ENCODE measurements at places on chromosomes 12 and 14.

GRCh38 chr12:96077081-96077480, 41.7 kb upstream of the LTA4H start:
- DNase-seq: no peak

DNA sequence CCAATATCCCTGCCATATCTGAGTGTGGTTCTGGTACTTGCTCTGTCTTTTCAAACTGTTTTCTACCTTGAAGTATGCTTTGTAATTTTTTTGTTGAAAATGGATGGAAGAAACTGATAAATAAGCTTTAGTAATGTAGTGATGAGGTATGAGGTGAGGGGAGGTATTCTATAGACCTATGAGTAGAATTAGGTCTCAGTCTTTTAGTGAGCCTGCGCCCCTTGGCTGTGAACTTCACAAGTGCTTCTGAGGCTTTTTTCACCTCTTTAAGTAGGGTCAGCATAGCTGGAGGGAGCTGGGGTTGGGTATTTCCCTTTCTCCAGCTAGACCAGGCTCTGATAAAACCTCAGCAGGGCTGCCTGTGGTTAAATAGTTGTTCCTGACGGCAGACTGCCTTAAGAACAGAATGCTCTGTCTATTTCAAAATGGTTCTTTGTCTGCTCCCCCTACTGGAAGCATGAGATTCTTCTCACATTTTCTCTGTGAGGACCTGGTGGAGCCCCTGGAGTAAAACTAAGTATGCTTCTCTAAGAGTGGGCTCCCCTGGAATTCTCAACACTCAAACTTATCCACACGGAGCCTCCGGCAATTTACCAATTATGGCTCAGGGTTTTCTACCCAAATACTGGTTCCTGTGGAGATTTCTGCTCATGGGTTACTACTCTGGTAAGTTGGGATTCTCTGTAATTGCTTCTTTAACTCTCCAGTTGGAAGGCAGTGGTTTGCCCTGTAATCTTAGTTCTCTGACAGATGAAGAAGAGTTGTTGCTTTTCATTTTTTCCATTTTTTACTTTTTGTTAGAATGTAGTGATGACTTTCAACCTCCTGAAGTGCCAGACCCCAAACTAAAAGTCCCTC, 13.1 kb downstream of the KRT5 start:
- DNase-seq: peak; percentile 62

DNA sequence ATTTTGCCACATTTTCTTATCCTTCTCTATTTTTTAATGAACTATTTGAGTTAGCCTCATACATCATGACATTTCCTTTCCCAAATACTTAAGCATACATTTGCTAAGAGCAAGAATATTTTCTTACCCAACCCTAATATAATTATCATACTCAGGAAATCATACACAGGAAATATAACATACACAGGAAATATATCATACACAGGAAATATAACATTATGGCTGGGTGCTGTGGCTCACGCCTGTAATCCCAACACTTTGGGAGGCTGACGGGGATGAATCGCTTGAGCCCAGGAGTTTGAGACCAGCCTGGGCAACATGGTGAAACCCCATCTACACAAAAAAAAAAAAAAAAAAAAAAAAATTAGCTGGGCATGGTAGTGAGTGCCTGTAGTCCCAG, 4.9 kb downstream of the NCKAP1L start:
- peak; percentile 77 for DNase-seq

GRCh38 chr14:81447021-81447764, 47.1 kb upstream of the STON2 start:
- DNase-seq: no peak

DNA sequence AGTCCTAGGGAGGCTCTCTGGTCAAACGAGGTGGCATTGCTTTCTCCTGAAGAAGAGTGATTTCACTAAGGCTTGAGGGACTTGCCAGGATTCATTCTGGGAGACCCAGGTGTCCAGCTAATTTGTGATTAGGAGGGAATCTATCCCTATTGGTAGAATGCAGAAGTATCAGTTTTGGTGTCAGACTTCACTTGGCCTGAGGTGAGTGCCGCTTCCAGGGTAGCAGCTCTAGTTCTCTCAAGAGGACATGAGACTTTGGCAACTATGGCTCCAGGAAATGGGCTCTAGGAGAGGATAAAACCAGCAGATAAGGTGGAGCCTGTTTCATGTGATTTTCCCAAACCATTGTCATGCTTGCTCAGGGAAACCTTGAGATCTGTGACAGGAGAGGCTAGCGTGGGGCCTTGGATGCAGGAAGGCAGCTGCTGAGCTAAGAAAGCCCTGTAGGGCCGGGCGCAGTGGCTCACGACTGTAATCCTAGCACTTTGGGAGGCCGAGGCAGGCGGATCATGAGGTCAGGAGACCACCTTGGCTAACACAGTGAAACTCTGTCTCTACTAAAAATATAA, 11.6 kb upstream of the TMEM117 start:
- DNase-seq: no peak

GRCh38 chr12:126903027-126903876, 1363.7 kb upstream of the TMEM132C start:
- no peak for DNase-seq

DNA sequence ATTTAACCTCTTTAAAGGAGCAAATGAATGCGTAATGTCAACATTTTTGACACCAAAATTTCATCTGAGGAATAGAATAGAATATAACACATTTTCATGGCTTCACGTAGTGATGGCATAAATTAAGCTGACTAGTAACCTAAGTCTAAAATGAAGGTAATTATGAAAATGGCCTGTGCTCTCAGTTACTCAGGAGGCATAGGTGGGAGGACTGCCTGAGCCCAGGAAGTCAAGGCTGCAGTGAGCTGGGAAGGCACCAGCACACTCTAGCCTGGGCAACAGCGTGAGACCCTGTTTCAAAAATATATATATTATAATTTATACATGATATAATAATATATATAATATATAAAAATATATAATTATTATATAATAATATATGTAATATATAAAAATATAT, 383.2 kb upstream of the ATP2B1 start:
- DNase-seq: no peak

GRCh38 chr14:94638961-94639817, 27.0 kb downstream of the SERPINA3 start:
- DNase-seq: no peak

DNA sequence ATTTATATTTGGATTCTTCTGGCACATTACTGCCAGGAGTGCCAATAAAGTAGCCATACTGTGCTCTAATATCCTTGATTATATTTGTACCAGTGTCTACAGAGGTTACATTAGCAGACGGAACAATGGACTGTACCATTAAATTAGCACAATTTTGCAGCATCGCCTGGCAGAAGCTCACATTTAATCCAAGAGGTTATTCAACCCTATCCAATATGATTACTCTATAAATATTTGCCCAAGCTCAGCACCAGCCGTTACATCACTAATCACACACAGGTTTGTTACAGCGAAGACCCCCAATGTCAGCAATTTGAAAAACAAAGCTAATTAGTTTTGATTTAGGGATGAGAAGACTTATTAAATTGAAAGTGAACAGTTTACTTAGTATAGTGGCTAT, 16.9 kb upstream of the MGST1 start:
- DNase-seq: no peak

- DNase-seq: peak; percentile 35
Measured at GRCh38 chr14:70807898-70808415, 1.4 kb downstream of the MAP3K9 start.

DNA sequence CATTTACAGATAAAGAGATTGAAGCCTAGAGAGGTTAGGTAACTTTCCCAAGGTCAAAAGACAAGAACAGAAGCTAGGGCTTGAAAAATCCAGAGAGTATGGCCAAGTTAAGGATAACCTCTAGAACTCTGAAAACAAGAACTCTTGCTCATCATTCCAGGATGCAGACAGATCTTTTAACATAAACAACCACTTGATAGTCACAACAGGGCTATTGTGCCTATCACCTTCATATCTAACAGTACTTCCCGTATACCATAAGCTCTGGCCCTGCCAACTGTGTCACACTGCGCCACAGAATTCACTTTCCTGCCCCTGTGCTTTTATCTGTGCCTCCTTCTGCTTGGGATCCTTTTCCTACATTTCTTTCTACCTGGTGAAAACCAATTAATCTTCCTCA, 18.2 kb downstream of the ERP29 start:
- DNase-seq: no peak

DNA sequence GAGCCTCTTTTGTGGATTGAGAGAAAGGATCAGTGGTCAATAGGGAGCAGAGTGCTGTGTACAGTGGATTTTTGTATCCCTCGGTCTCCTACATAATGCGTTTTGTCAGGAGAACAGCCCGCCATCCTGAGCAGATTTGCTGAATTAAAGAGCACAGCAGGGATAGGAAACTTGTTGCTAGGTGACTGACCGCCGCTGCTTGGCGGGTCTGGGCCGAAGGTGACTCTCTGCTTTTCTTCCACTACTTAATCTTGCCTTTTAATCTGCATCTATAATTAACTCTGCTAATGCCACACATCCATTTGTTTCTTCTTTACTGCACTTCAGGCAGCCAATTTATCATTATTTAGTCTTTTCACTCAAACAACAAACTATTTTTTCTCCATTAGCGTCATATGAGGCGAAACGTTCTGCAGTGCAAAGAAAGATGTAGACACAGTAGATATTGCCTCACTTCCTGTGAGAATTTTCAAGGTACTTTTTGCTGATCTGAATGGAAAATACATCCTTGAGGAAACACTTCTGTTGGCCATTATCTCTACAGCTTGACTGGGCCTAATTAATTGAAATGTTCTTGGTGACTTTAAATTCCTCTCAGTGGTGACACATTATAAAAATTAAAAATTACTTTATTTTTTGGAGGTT, 108.0 kb downstream of the PPM1A start:
- peak; percentile 38 for DNase-seq

DNA sequence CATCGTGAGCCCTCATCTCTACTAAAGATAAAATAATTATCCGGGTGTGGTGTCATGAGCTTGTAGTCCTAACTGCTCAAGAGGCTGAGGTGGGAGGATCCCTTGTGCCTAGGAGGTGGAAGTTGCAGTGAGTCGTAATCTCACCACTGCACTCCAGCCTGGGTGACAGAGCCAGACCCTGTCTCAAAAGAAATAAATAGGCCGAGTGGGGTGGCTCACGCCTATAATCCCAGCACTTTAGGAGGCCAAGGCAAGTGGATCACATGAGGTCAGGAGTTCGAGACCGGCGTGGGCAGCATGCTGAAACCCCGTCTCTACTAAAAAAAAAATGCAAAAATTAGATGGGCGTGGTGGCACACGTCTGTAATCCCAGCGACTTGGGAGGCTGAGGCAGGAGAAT, 70.9 kb downstream of the RESF1 start:
- no peak for DNase-seq

GRCh38 chr12:107311682-107312081, 218.3 kb upstream of the CRY1 start:
- no peak for DNase-seq

DNA sequence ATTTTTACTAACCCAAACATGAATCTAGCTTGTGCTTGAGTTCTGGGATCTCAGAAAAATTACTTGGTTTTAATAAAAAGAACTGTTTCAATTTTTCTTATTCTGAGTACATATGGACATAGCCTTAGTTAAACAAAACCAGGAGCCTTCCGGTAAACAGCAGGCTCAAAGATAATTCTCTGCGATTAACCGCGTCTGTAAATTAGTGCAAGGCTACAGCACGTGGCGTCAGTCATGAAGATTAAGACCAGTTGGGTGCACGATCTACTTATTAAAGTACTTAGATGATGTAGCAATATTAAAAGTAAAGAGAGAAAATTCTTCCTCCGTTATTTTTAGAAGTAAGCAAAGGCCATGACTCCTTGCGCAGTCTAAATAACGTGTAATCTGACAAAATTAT, 700 bp downstream of the KCNJ8 start:
- DNase-seq: no peak

- no peak for DNase-seq
Measured at GRCh38 chr14:38286452-38286851, 30.6 kb upstream of the CLEC14A start.

DNA sequence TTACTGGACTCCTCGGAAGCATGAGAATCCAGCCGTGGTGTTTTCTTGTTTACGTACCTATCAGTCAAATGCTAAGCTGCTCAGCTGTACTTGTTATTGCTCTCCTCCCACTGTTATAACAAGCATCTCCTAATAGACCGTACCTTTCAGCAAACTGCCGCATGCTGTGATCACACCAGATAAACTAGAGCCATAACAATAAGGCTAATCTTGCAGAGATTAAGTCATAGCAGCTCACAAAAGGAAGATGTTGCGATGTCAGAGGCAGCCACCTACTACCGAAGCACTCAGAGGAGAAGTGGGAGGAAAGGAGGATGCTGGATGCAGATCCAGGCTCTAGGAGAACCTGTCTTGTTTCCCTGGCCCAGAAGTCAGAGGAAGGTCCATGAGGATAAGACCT, 196.0 kb downstream of the GALC start:
- DNase-seq: no peak

GRCh38 chr12:25771041-25771440, 187.4 kb upstream of the RASSF8 start:
- DNase-seq: no peak

DNA sequence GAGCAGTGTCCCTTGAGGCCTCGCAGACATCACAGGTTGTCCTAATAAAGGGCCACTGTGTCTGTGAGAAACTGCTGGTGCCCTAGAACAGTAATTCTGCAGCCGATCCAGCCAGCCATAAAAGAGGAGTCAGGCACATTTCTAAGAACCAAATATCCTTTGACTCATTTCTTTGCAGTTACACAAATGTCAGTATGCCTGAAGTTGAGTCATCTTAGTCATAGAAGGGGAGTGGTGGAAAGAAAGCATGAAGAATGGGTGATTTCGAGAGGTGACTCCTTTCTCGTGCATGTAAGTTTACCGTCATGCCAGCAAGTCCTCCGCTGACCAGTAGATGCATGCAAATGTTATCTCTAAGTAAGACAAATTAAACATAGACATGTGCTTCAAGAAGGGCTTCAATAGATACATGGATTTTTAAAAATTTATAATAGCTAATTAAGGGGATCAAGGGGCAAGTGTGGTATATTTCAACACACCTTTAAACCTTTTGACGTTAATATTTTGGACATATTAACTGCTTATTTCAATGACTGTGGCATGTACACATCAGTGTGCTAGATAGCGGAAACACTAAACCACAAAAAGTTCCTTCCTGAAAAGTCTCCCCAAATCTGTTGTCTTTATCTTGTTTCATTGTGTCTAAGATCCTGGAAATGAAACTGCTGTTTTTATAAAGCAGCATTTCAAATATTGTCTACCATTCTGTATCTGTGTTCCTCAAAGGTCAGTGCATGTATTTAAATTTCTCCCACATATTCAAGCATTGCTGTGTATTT, 497.4 kb downstream of the NPAS3 start:
- DNase-seq: no peak

GRCh38 chr12:81888106-81888740, 129.1 kb upstream of the PPFIA2 start:
- DNase-seq: no peak

DNA sequence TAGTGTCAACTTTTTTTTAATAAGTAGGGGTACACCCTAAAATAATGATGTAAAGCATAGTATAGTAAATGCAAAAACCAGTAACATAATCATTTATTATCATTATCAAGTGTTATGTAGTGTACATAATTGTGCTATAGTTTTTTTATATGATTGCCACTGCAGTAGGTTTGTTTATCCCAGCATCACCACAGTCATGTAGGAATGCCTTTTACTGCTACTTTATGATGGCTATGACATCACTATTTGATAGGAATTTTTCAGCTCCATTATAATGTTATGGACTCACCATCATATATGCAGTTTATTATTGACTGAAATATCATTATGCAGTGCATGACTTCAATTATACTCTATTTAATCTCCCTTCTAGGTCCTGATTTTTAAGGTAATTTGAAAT, 121.6 kb downstream of the GPHN start:
- DNase-seq: no peak

Data from A673 (cell line).